ENCODE measurements at places on chromosomes 11 and 22. TPM values are rescaled to one million over a fixed set of nuclear protein-coding genes. Genes with fewer than 3 reads are reported as not detected.

GRCh38 chr11:102047305-102047924, at the start of gene CFAP300:
Gene CFAP300 (plus strand): TSS chr11:102047437. CDS start chr11:102047471, 34 bp downstream.
- no peaks in the 10 kb centered on the region for H3K36me3 ChIP-seq
- H3K27ac ChIP-seq = no peak within 1 kb of the TSS
- peaks cover 19% of the 10 kb centered on the region for H3K27me3 ChIP-seq
- peaks cover 7% of the 10 kb centered on the region for H3K4me1 ChIP-seq
- H3K4me3 ChIP-seq = peak within 1 kb of the TSS; percentile 54

DNA sequence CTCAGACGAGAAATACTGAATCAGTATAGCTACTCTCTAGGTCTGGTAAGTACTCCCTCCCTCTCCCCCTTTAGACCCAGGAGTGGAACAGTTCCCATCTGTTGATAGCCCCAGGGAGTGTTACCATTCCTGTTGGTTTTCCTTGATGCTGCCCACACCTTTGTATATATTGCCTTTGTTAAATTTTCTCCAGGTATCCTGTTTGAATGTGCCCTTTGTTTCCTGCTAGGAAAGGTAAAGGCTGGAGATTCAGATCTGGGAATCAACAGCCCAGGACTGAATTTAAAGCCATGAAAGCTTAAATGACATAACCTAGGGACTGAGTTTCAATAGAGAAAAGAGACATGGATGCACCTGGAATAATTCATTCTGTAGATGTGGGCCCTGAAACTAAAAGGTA, 68.3 kb downstream of the CCDC83 start:
- H3K27me3 ChIP-seq = no peaks in the 10 kb centered on the region
- H3K4me3 ChIP-seq = no peak overlapping the region
- no peak for DNase-seq
- H3K36me3 ChIP-seq = no peaks in the 10 kb centered on the region
- H3K4me1 ChIP-seq = no peaks in the 10 kb centered on the region

OR5A1 gene
- not detected for total RNA-seq

- H3K36me3 ChIP-seq = no peaks in the 10 kb centered on the region
- H3K4me1 ChIP-seq = no peaks in the 10 kb centered on the region
- peaks cover 6% of the 10 kb centered on the region for H3K27me3 ChIP-seq
- no peak overlapping the region for H3K4me3 ChIP-seq
Observed at GRCh38 chr11:121206810-121207209, 85.8 kb upstream of the SC5D start.

WNT7B gene
- not detected for total RNA-seq

DNA sequence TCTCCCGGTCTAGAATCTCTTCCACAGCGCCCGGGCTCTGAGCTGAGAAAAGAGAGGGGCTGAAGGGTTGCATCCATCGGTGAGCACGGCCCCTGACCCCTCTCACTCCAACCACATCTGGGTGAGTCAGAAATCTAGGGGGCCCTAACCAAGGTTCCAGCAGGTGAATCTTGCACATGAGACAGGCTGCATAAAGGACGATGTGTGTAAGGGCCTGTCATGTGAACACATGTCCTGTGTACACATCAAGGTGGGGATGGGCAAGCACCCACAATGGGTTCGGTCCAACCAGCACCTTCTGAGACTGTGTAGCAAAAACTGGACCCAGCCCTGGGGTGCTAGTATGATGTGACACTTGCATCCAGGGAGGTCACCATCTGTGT, 1.2 kb downstream of the BET1L start:
- peaks cover 83% of the 10 kb centered on the region for H3K4me1 ChIP-seq
- DNase-seq = no peak
- peak overlapping the region; percentile 89 for H3K4me3 ChIP-seq
- H3K27me3 ChIP-seq = no peaks in the 10 kb centered on the region

GRCh38 chr22:30286813-30287647, 2.3 kb downstream of the CASTOR1 start:
- H3K27ac ChIP-seq = no peak overlapping the region
- peaks cover 63% of the 10 kb centered on the region for H3K4me1 ChIP-seq
- peaks cover 6% of the 10 kb centered on the region for H3K36me3 ChIP-seq

DNA sequence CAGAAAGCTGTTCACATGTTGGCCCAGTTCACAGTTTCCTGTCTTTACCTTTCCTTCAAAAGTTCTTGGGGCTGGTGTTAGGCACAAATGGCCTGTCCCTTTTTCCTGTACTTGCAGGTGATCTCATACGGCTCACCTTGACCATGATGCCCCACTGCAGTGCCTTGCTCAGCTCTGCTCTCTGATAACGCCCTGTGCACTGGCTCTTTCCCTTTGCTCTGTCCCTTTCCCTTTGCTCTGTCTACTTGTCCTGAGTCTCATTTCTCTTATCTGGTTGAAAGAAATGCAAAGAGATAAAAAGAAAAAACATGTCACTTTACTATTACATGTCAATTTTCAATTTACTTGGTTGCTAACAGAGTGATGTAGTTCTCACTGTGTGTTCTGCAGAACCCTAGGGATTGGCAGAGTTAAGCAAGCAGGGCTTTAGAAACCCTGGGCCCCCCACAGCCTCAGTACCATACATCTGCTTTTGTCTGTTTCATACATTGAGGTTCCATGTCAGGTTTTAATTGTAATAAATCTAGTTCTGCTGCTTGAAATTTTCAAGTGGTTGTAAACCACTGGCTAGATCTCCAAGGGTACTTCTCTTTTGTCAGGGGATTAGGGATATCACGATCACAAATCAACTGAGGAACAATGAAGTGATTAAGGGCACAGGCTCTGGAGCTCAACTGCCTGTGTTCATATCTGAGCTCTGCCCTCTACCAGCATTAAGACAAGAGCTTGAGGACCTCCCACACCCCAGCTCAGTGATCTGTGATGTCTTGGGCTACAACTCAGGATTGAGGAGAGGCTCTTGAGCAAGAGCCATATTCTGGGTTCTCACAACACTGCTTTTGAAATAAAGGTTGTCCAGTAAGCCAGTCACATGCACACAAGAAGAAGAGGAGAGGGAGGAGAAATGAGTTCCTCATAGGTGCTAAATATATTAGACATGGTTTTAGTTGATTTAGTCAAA, 16.3 kb upstream of the SORL1 start:
- no peak overlapping the region for H3K4me3 ChIP-seq
- no peak overlapping the region for H3K27ac ChIP-seq
- no peak for DNase-seq
- H3K4me1 ChIP-seq = peaks cover 3% of the 10 kb centered on the region

DNA sequence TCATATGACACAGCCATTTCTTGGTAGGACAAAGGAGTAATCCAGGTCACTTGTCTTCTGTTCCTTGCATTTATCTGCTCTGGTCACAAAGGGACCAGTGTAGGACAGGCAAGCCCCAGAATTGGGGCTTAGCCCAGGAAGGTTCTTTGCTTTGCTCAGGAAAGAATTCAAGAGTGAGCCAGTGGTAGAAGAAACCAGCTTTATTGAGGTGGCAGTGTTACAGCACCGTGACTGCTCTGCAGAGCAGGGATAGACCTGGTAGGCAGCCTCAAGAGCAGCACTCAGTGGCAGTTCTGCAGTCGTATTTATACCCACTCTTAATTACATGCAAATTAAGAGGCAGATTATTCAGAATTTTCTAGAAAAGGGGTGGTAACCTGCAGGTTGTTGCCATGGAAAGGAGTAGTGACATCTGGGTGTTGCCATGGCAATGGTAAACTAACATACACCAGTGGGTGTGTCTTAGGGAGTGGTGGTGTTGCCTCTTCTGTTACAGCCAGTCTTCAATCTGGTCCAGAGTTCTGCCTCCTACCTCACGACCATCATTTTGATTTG, 84.9 kb upstream of the RAB1B start:
- no peaks in the 10 kb centered on the region for H3K27me3 ChIP-seq
- no peak overlapping the region for H3K4me3 ChIP-seq
- H3K4me1 ChIP-seq = no peaks in the 10 kb centered on the region
- DNase-seq = peak; percentile 10
- H3K36me3 ChIP-seq = no peaks in the 10 kb centered on the region
- H3K27ac ChIP-seq = no peak overlapping the region

GRCh38 chr11:126776119-126776518, 224.5 kb downstream of the KIRREL3 start:
- no peak overlapping the region for H3K4me3 ChIP-seq
- H3K27ac ChIP-seq = no peak overlapping the region
- no peaks in the 10 kb centered on the region for H3K36me3 ChIP-seq
- H3K4me1 ChIP-seq = no peaks in the 10 kb centered on the region

DNA sequence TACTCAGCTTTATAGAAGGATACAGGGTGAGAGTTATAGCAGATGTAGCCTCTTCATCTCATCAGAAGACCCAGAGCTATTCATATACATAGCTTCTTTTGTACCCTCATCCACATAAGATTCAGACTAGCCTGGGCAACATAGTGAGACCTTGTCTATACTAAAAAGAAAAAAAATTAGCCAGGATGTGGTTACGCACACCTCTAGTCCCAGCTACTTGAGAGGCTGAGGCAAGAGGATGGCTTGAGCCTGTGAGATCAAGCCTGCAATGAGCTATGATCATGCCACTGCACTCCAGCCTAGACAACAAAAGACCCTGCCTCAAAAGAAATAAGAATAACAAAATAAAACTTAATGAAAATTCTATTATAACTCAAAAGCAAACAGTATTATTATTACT, 36.7 kb upstream of the B3GNT6 start:
- no peak overlapping the region for H3K27ac ChIP-seq
- H3K4me3 ChIP-seq = no peak overlapping the region
- no peak for DNase-seq
- H3K36me3 ChIP-seq = no peaks in the 10 kb centered on the region
- peaks cover 2% of the 10 kb centered on the region for H3K4me1 ChIP-seq

DNA sequence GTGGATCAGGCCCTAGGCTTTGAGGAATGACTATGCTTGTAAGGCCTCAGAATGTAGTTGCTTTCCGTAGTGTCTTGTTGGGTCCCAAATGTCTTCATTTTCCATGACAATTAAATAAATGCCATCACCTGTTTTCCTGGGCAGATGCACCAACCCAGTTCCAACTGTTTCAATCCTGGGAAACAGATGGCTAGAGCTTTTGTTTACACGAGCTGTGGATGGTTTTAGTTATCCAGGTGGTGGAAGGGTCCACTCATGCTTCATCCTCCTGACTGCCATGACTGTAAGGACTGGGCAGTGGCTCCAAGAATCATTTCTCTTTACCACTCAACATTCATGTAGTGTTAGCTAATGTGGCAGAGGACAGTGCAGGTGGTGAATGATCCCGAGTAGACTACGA, 8.6 kb downstream of the RCN1 start:
- no peaks in the 10 kb centered on the region for H3K27me3 ChIP-seq
- peaks cover 33% of the 10 kb centered on the region for H3K36me3 ChIP-seq
- H3K4me3 ChIP-seq = no peak overlapping the region
- no peak overlapping the region for H3K27ac ChIP-seq
- peaks cover 16% of the 10 kb centered on the region for H3K4me1 ChIP-seq

GRCh38 chr22:31728857-31729256, 21.1 kb downstream of the PRR14L start:
- no peaks in the 10 kb centered on the region for H3K27me3 ChIP-seq
- no peak overlapping the region for H3K27ac ChIP-seq
- H3K4me3 ChIP-seq = no peak overlapping the region

LARGE1 gene
- 6.1 TPM for total RNA-seq

DNA sequence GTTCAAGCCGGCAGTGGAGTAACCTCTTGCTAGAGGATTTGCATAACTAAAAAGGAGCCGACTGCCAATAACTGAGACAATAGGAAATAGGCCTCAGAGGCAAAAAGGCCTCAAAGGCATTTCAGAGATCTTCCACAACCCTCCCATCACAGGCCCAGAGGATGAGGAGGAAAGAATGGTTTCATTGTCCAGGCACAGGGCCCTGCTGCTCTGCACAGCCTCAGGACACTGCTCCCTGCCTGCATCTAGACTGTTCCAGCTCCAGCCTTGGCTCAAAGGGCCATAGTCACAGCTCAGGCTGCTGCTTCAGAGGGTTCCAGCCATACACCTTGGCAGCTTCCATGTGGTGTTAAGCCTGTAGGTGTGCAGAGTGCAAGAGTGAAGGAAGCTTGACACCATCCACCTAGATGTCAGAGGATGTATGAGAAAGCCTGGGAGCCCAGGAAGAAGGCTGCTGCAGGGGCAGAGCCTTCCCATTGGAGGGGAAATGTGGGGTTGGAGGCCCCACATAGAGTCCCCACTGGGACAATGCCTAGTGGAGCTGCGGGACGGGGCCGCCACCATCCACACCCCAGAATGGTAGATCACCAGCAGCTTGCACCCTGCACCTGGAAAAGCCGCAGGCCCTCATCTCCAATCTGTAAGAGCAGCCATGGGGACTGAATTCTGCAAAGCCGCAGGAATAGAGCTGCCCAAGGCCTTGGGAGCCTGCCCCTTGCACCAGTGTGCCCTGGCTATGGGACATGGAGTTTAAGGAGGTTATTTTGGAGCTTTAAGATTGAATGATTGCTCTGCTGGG, 8.2 kb upstream of the LRP5 start:
- no peaks in the 10 kb centered on the region for H3K27me3 ChIP-seq
- H3K36me3 ChIP-seq = no peaks in the 10 kb centered on the region
- no peak overlapping the region for H3K27ac ChIP-seq

INS gene
- total RNA-seq = 0.82 TPM

DNA sequence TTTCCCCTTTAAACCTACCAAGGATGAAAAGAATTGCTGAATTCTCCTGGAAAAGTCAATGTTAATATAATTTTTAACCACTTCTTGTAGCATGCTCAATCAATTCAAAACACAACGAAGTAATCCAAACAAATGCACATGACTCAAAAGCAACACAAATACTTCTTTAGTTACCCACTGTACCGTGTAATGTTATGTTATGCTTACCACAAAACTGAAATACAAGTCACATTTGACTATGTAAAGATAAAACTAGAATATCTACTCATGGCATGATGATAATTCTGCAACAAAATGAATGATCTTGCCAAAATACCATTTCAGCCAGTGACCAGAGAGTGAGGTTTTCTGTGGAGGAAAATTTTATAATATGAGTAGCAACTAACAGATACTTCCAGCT, 587.0 kb downstream of the DLG2 start:
- no peak overlapping the region for H3K4me3 ChIP-seq
- no peaks in the 10 kb centered on the region for H3K27me3 ChIP-seq
- no peaks in the 10 kb centered on the region for H3K4me1 ChIP-seq

DNA sequence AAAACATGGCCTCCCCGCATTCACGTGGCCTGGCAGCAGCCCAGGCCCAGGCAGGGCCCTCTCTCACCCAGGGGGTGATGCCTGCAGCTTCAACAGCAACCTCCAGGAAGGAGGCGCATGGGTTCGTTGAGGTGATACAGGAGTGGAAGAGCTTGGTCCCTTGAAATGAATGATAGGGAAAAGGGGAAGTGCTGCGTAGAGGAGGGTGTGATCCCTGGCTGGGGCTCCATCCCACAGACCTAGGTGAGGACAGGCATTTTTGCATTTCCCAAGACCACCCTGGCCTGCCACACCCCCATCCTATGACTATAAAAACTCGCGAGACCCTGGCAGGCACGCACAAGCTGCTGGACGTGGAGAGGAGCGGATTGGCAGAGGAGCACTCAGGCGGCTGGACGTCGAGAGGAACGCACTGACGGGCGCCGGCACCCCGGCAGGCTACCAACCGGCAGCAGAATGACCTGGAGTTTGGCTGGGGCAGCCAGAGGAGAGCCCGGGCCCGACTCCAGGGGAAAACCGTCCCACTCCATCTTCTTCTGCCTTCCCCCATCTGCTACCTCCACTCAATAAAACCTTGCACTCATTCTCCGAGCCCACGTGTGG, 32.6 kb downstream of the RTN4R start:
- no peak for DNase-seq
- H3K36me3 ChIP-seq = no peaks in the 10 kb centered on the region
- no peak overlapping the region for H3K27ac ChIP-seq
- peaks cover 47% of the 10 kb centered on the region for H3K4me1 ChIP-seq
